ENCODE measurements at places on chromosomes 2 and 18.
A peak's percentile ranks its signal among the peaks of the same experiment; 100 is the strongest.

GRCh38 chr18:35335866-35336265, 8.4 kb downstream of the ZNF24 start:
- no peak for DNase-seq

DNA sequence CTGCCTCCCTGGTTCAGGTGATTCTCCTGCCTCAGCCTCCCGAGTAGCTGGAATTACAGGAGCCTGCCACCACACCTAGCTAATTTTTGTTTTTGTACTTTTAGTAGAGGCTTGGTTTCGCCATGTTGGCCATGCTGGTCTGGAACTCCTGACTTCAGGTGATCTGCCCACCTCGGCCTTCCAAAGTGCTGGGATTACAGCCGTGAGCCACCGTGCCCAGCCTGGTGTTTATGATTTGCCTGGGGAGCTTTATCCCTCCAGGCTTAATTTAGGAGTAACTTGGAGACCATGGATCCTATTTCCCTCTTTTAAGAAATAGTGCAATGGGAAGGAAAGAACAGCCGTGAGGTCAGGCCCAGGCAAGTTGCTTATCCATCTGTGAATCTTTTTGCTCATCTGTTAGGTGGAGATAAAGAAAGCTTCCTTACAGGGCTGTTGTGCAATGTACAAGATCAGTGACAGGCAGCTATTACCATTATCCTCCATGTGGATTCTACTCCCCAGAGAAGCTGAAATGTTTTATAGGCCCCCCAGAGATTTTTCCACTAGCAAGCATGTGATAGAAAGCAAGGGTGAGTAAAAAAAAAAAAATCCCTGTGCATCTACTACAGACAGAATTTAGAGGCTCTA, 104.9 kb upstream of the MGAT5 start:
- DNase-seq, result no peak

GRCh38 chr2:20609995-20610357, 40.9 kb downstream of the HS1BP3 start:
- DNase-seq, result no peak

DNA sequence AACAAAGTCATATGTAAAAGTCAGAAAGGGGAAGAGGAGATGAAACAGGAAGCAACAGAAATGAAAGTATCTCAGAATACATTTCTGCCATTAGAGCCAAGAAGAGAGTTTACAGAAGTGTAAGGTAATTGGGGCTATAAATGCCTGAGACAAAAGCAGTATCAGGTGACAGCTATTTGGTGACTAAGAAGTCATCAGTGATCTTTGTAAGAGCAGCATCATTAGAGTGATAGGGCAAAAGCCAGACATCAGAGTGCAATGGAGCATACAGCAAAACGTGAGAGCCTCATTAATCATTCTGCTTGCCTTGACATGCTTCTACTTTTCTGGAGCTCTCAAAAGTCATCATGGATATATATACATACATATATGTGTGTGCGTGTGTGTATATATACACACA, 804.7 kb upstream of the PIK3C3 start:
- no peak for DNase-seq

GRCh38 chr2:6826081-6826913, 39.4 kb downstream of the CMPK2 start:
- peak; percentile 75 for DNase-seq

DNA sequence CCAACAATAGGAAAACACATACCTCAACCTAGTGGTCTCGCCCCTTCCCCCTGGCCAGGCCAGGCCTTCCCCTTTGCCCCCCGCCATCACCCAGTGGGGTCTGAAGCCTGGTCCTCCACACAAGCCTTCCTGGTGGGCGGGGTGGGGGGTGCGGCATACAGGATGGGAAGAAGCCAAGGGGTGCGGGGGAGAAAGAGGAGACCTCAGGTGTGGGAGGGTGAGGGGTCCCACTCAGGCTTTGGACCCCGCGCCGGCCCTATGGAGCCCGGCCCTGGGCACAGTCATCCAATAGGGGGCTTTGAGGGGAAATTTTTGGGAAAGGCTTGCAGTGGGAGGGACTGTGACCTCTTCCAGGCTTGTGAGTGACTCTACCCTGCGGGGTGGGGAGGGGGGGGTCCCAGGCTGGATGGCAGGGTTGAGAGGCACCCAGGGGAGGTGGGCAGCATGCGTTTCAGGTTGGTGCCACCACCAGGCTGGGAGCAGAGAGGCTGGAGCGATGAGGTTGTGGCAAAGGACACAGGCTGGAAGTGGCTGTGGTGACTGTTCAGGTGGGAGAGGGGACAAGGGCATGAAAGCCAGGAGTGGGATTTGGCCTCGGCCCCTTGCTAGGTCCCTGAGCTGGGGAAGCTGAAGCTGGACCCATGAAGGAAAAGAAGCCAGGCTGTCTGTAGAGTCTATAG, 1.3 kb downstream of the SLC66A3 start:
- DNase-seq, result no peak

DNA sequence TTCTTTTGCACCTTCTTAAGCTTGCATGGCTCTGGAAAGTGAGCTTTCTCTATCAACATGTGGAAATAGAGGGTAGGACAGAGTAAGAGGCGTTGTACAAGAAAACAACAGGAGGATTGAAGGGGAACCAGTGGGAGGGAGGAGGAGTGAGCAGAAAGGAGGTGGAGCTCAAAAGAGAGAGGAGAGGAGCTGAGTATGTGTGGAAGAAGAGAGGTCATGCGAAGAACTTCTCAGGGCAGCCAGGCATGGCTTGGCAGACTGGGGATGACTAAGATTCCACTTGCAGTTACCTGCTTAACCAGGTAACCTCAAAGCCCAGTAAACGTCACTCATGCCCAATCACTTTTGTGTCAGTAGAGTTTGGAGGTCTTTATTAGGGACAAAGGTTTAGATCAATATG, 105.1 kb downstream of the BCL2L11 start:
- DNase-seq, result no peak

DNA sequence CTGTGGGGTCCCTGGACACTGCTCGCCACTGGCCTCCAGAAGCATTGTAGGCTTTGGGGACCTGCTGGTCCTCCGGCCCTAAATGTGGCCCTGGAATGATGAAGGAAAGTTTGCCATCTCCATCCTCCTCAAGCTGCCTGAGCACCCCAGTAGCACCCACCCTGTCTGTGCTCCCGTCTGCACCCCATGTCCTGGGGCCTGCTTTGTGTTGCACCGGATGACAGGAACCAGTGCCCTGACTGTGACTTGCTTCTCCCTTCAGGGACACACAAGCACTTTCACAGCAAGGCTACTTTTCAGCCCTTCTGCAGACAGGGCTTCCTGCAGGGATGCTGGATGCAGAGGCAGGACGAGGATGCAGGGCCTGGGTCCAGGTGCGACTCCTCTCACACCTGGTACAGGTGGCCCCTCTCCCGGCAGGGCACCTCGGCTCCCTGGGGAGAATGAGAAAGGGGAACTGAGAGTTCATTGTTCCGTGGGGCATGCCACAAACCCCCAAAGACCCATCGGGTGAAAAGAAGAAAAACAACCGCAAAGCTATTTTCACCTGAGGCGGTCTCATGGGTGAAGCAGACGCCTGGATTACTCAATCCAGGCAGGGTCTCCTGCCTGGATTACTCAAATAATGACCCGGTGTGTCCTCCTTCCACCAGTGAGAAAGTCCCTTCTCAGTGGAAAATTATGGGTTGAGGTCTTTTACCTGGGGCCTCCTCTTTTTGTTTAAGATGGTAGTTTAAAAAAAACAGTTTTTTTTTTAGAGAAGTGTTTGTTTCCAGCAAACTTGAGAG, 74.9 kb downstream of the LONRF2 start:
- DNase-seq, result no peak

DNA sequence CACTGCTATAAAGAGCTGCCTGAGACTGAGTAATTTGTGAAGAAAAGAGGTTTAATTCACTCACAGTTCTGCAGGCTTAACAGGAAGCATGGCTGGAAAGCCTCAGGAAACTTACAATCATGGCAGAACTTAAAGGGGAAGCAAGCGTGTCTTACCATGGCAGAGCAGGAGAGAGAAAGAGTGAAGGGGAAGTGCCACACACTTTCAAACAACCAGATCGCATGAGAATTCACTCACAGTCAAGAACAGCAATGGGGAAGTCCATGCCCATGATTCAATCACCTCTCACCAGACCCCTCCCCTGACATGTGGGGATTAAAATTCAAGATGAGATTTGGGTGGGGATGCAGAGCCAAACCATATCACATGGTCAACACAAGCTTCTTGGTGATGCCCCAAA, 34.7 kb upstream of the CDK5R2 start:
- DNase-seq, result no peak

DNA sequence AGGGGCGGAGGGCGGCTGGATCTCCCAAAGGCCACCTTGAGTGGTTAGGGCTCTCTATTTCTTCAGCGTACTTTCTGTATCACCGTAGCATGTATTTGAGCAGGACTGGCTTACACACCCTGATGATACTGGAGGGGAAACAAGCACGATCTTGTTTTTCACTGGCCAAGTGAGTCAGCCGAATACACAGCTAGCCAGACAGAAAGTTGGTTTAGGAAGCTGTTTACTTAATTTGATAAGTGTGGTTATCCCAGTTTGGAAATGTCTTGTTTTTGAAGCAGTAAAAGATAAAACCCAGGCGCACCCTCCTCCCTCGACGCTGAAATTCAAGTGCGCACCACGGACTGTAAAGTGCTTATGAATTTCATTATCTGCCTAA, 582 bp downstream of the RIOK3 start:
- DNase-seq, result peak; percentile 37

DNA sequence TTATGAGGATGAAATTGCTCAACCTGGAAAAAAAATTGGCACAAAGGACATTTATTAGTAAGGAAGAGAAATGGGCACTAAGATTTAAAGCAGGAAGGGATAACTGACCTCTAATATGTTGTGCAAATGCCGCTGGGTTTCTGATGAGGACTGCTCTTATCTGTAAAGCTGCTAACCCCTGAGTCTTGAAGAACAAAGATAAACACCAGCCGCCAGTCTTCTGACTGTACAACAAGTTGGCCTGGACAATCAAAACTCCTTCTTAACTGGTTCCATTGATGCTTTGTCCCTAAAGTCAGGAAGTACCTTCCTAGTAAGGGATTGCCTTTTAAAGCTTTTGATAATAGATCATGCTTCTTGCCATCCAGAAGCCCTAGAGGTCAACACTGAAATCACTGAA, 301.8 kb downstream of the TRIB2 start:
- no peak for DNase-seq

DNA sequence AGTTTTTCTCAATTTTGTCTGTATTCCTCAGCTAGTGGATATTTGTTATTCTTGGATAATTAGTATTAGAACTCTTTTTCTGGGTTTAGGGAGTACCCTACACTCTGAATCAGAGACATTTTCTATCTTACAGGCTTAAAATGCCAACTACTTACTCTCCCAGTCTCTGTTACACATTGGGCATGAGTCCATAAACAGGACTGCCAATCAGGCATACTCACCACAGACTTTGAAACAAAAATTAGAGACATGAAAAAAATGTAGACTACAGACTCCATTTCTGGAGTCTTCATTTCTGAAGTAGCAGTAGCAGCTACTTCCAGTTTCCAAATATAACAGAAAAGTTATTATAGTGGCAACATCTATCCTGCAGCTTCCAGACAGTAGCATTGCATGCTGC, 279.7 kb downstream of the MBD5 start:
- no peak for DNase-seq

DNA sequence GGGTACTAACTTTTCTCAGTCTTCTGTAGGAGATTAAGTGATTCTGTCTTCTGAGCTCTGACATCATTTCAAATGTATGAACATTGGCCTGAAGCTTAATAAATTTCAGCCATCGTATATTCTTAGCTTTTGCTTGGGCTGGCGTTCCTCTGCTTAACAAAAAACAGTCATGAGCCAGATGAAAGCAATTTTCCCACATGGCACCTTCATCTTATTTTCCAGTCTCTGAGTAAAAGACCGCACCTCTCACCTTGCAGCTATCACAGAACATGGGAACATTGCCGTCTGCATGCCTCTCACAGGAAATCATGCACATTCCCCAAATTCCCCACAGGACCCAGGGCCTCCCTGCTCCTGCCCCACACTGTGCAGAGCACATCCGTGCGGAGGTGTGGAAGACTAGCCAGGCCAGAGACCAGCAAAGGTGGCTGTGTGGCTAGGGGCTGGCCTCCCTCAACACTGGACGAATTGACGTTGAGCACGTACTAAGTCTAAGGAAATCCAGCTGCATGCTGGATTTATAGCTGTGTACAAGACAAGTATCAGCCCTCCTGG, 531.8 kb upstream of the ID2 start:
- DNase-seq, result no peak

- no peak for DNase-seq
These were observed 202.6 kb upstream of the TRIB2 start for GRCh38 chr2:12514168-12514567.

GRCh38 chr2:16661936-16662839, 3.4 kb downstream of the CYRIA start:
- peak; percentile 95 for DNase-seq

DNA sequence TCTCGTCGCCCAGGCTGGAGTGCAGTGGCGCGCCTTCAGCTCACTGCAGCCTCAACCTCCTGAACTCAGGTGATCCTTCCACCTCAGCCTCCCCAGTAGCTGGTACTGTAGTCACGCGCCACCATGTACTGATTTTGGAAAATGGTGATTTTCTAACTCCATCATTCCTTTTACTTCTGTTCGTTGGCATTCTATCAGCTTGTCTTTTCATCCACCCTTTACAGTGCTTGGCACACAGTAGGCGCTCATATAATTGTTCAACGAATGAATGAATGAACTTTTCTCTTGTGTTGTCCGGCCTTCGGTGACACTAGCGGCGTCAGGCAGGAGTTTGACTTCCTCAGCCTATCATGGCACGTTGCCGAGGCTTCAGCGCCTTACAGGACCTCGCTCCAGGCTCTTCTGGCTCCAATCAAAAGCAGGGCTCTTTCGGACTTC, 373 bp upstream of the MTHFD2 start:
- DNase-seq, result no peak

DNA sequence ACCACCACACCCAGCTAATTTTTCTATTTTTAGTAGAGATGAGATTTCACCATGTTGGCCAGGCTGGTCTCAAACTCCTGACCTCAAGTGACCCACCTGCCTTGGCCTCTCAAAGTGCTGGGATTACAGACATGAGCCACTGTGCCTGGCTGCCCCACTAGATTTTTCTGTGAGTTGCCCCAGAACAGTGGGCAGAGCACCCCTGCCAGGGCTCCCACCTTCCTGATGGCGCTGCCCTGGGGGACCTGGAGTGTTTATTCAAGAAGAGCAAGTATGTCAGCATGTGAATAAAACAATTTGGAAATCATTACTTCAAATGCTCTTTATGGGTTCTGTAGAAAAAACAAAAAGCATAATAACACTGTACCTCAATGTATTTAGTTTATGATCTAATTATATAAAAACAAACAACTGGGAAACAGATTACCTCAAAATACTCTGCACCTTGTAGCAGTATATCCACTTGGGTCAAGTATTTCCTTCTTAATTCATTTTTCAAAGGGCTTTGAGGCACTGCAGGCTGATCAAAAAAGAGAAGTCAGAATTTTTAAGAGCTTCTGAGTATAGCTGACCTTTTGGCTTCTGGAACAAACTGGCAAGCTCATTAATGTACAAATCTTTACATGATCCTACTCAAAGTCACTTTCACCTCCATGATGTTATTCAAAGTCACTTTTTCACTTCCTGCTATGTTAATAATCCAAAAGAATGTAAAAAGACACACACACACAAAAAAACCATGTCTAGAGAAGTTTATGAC, 8.9 kb downstream of the HJURP start:
- no peak for DNase-seq

All from ACHN (cell line).